ENCODE measurements at places on chromosomes 6 and 20.

DNA sequence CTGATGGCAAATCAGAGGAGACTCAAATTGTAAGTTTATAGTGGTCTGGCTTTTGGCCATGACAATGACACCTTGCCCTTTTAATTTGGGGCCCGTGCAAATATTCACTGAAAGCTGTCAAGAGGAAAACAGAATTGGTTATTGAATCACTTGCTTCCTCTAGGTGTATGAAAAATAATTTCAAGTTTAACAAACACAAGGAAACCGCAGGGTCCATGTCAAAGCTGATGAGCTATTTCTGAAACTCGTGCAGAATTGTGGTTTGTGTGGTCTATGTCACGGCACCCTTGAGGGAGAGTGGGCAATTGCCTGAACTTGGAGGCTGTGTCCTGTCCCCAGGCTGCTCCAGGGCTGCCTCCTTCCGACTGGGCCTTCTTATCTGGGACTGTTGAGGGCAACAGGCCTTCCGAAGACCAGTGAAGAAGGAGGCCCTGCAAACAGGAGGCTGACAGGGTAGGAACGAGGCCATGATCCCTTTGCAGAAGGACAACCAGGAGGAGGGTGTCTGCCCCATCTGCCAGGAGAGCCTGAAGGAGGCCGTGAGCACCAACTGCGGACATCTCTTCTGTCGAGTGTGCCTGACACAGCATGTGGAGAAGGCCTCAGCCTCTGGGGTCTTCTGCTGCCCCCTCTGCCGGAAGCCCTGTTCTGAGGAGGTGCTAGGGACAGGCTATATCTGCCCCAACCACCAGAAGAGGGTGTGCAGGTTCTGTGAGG is 788 bp downstream of the TRIM40 start:
- DNase-seq: no peak

DNA sequence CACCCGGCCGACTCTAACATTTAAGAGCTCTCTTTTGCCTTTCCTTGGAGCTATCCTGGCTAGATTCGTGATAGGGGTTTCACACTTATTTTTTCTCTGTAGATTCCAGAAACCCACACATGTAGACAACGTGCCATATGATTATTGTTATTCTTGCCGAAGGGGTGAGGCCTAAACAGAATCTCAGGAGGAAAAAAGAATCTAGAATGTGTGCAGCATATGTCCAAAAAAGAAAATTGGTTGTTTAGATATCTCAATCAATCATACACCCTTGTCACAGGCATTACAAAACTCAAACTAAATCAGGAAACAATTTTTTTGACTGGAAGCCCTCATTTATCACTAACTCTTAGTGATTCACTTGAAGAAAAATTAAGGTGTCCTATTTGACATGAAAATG is 66.9 kb upstream of the TGM3 start:
- DNase-seq: no peak

DNA sequence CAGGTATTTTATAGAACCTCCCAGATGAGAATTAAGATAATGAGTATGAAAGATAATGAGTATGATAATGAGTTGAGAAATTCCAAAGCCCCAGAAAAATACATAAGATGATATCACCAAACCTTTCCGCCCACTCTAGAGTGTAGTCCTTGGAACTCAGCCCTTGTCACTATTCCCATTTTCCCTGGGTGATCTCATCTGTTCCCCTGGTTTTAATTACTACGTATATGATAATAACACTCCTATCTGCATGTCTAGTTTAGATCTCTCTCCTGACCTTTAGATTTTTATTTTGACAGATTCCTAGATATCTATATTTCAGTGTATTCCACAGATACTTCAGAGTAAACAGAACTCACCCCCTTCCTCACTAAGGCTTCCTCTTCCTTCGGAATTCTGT is 51.0 kb upstream of the ASIP start:
- no peak for DNase-seq

GRCh38 chr6:34529665-34530327 is 26.3 kb downstream of the SPDEF start:
- no peak for DNase-seq

GRCh38 chr6:110980227-110980626 is 1.6 kb upstream of the RPF2 start:
- no peak for DNase-seq

GRCh38 chr6:636488-636887 is 20.4 kb downstream of the HUS1B start:
- DNase-seq: no peak
